GM03348 (cell line): ENCODE measurements at places on chromosomes 16 and 17.

- no peak for DNase-seq
Measured at GRCh38 chr16:84794626-84795025, 25.2 kb upstream of the CRISPLD2 start.

DNA sequence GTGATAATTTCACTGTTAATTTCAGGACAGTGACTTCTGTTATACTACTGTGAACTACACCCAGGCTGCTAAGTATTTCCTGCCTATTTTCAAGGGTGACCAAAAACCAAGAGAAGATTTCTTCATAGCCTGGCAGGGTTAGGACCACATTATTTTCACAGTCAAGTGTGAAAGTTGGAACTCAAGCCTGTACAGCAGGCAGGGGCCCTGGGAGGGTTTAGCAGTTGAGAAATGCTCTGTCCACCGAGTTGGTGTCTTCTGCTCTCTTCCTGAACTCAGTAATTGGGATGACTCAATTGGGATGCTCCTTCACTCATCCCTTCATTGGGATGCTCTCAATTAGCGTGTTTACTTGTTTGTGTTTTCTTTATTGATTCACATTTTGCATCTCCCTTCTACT lies 347.3 kb upstream of the CDH11 start:
- no peak for DNase-seq

DNA sequence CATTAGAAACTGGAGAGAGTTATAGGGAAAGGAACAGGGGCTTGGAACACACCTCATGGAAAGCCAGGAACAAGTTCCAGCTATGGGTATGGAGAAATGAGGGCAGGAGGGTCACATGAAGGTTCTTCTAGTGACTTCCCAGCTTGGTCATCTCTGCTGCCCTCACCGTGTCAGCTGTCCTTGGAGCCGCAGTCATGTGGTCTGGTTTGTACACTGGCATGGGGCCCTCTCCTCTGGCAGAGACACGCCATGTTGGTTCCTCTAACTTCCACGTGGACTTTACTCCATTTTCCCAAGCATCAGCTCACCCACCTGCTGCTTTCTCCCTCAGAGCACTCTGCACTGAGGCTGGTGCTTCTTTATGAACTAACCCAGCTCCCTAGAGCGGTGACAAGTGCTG lies 26.3 kb downstream of the MPG start:
- no peak for DNase-seq

- DNase-seq, result no peak
Measured at GRCh38 chr17:80145076-80146075, 1.6 kb downstream of the EIF4A3 start.

GRCh38 chr17:37743875-37744632 lies 805 bp downstream of the HNF1B start:
- no peak for DNase-seq

DNA sequence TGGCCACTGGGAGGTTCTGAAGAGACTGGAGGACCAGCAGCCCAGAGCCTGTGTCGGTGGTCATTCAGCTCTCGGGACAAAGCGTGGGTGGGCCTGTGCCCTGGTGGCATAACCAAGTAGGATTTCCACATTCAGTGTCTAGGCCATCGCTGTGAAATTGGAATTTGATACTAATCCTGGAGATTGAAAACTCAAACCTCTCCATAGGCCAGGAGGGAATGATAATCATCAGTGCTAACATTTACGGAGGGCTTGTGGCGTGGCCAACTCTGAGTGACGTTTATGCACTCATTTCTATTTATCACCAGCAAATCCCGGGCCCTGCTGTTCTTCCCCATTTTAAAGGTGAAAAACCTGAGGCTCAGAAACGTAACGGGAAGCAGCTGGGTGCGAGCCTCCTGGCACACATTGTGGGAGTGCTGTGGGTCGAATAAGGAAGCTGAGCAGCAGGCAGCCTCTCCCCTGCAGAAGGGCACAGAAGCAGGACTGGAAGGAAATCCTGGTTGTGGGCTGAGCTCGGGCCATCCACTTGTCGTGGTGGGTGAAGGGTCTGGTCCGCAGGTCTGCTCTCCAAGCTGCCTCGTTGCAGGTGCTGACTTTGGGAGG lies 33.1 kb downstream of the RAI1 start:
- no peak for DNase-seq

DNA sequence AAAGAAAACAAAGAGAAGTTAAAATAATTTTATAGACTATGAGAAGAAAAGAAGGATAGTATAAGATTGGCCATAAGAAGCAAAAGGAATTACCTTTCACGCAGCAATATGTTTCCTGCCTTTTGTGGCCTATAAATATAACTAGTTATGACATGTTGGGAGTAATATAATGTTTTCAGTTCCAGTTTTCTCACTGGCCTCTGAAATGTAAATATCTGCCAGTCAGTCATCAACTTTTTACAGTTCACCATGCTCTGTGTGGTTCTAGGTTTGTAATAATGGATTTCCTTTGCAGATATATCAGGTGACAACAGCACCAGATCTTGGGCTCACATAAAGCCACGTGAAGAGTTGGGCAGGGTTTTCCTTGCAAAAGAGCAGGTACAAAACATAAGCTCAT lies 94.3 kb downstream of the ABCA8 start:
- DNase-seq, result no peak

GRCh38 chr16:23803591-23804123 lies 32.1 kb upstream of the PRKCB start:
- peak; percentile 57 for DNase-seq

- no peak for DNase-seq
Measured at GRCh38 chr17:64382061-64382583, 8.5 kb downstream of the PECAM1 start.

DNA sequence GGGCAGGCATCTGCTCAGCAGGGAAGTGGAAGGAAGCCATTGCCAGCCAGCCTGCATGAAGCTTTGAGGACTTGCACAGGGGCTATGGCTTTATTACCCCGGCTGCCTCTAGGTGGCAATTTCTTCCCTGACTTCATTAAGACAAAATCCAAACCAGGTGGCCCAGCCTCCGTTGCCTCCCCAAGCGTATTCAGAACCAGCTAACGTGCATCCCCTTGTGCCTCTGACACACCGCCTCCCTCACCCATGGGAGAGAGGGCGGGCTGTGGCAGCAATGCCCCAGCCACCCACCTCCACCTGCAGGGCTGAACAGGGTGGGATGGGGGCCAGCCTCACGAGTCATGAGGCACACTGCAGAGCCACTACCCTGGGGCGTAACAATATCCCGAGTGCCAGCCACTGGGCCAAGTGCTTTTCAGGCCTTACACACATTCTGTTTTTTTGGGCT lies 6.8 kb downstream of the KIFC3 start:
- DNase-seq, result peak; percentile 59

DNA sequence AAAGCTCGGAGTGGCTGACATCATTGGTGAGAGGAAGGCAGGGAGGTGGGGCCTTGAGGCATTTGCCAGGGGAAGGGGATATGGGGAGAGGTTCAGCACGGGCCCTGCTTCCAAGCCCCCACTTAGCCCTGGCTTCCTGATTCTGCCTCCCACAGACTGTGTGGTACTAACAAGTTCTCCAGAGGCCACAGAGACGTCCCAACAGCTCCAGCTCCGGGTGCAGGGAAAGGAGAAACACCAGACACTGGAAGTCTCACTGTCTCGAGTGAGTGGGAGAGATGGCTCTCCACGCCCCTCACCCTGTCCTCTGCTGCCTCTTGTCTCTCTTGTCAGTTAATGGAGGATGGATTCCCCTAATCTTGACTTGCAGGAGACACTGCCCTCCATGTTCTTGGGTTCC lies 8.1 kb downstream of the NFATC2IP start:
- DNase-seq, result no peak
